ENCODE measurements at places on chromosomes 7 and 10.

DNA sequence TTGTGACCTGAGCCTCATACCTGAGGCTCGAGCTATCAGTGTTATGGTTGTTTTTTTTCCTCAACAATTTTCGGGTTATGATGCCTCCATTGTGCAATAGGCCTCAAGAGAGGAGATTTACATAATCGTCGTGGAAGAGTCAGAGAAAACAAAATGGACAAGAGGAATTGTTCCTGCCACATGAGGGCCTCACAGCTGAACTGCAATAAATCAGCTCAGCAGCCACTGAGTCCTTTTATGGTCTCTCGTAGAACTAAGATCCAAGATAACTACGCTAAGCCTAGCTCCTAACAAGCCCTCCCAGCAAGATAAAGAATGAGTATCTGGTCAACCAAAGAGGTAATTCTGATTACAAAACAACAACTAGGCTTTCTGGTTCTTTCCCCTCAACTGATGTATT lies 336.8 kb downstream of the WDR11 start:
- no peak for DNase-seq

DNA sequence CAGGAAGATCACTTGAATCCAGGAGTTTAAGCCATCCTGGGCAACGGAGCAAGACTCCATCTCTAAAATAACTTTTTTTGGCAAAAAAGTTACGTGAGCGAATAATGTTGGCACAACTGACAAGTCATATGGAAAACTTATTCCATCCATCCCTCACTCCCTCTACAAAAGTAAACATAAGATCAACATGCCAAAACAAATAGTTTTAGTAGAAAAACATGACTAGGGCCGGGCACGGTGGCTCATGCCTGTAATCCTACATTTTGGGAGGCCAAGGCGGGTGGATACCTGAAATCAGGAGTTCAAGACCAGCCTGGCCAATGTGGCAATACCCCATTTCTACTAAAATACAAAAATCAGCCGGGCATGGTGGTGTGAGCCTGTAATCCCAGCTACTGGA lies 25.6 kb downstream of the SLC25A16 start:
- DNase-seq = no peak

DNA sequence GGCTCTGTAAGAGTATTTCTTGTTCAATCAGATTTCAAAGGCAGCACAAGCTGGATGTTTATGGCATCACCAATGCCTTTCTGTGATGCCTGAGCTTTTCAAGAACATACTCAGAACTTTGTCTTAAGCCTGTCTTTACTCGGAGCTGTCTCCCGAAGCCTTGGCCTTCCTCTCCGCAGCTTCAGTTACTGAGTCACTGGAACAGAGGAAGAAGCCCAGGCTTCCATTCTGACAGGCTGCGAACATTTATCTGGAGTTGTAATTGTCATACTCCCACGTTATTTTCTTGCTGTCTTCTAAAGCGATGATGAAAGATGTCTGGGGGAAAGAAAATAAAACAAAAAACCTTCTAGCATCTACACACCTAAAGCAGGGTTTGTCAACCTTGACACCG lies 43.9 kb downstream of the GRK5 start:
- no peak for DNase-seq

DNA sequence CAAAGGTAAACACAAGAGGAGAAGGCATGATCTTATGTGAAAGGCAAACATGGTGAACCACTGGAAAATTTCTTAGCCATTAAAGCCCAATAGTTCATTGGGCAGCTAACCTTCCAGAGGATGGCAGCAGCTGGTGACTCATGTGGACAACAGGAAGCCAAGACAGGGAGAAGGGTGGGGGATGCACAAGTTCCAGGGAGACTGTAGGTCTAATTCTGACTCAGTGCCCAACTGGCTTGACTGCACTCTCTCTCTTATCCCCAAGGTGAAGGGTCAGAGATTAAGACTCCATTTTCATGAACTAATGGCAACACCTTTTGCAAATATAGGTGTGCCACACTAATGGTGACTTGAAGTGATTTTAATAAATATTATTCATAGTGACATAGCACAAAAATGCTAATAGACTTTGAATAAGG lies 47.9 kb upstream of the SLC35B4 start:
- DNase-seq = no peak

DNA sequence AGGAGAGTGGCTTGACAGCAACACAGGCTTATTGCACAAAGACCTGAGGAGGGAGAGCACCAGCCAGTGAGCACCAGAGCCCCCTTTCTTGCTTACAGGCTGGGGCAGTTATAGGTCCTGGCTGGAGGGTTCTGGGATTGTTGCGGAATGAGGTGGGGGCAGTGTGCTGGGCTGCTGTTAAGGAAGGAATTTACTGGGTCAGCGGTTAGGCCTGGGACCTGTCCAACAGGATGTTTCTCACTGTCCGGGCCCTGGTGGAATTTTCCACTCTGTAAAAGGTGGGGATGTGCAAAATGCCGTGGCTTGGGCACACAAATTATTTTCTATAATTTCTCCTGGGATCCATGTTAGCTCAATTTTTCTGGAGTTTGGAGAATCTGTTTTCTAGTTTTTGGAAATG lies 757.3 kb downstream of the TYW1 start:
- DNase-seq = no peak

GRCh38 chr10:75166623-75166972 lies 44.0 kb upstream of the VDAC2 start:
- no peak for DNase-seq

- no peak for DNase-seq
Measured at GRCh38 chr7:115549910-115550309, 480.7 kb downstream of the TFEC start.

GRCh38 chr10:110209454-110209925 lies 2.1 kb downstream of the MXI1 start:
- peak; percentile 71 for DNase-seq

- DNase-seq = no peak
Measured at GRCh38 chr10:55048830-55049498, 247.9 kb upstream of the PCDH15 start.

DNA sequence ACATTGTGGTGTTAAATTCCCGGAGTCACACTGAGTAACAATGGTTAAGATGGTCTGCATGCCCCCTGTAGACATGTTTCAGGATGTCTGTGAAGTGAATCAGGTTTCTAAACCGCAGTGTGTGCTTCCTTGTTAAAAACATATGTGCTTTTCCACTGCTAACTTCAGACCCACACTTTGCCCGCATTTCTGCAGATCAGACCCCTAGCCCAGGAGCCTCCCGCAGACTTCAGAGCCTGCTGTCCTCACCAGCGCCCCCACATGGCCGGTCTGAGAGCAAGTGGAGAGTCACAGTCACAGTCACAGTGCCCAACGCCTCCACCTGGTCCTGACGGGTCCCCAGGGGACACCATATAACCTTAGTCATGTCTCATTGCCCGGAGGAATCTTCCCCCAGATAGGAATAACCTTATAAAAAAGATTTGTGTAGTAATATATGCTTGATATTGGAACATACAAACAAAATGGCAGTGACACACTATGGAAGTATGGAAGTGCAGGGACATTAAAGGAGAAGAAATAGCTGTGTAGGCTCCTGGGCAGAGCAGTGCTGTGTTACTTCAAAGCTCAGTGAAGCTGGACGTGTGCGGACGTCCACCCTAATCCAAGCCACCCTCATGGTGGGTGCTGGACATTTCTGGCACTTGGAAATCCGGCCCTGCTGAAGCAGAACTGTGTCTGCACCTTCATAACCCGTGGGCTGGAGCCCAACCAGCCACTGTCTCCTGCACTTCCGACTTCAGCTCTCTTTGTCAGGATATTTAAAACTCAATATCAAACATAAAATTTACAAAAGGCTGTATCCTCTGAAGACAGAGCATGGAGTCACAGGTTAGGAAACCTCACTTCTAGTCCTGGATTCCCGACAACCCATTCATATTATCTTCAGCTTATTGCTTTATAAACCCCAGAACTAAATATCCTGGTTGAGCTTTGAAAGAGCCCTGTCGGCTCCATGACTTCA lies 29.0 kb downstream of the GSTO2 start:
- no peak for DNase-seq

GRCh38 chr7:140005341-140005740 lies 57.4 kb downstream of the PARP12 start:
- DNase-seq = no peak

- DNase-seq = no peak
Measured at GRCh38 chr10:13189961-13190360, 28.6 kb downstream of the MCM10 start.
